ENCODE measurements at places on chromosomes 13 and 19. TPM values are rescaled to one million over a fixed set of nuclear protein-coding genes. Genes with fewer than 3 reads are reported as not detected.

DNA sequence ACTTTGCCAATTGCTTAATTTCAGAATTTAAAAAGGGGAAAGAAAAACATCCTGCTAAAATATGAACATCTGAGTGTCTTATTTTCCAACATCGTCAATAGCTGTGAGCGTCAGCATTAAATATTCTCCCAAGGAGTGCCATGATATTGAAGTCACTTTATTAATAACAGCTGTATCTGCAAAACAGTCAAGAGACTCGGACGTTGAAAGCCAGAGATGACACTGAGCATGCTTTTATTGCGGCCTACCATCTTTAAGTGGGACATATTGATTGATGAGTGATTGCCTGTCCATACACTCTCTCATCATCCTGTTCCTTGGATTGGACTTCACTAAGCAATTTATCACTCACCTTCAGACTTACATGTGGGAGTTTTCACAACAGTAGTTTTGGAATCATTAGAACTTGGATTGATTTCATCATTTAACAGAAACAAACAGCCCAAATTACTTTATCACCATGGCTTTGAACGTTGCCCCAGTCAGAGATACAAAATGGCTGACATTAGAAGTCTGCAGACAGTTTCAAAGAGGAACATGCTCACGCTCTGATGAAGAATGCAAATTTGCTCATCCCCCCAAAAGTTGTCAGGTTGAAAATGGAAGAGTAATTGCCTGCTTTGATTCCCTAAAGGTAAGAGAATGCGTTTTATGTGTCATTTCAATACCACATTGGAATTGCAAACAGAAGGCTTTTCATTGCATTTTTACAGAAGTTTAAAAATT lies 53.8 kb downstream of the MBNL2 start:
- no peak for DNase-seq

- no peak for DNase-seq
These were observed 199.2 kb downstream of the LACC1 start for GRCh38 chr13:44078806-44079376.

DNA sequence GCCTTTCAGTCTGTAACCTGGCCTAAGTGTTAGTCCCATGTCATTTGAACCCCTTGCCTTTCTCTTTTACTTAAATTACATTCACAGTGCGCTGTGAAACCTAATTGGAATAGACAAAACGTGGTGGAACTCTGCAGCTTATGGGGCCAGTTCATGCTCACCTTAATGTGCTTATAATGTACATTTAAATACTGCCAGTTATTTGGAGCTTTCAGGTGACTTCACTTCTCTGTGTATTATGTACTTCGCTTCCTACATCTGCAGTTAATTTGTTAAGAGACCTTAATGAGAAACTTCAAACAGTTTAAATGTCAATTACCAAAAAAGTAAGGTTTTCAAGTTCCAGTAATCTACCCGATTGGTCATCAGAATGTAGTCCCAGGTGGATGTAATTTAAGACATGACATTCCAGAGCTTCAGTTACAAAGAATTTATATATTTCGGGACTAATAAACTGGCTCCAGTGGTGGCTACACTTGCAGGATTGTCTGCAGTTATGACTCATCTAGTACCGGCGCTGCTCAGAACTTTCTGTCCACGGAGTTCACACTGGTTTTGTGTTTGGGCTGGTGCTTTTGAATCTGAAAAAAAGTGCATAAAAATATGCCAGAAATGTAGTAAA lies 125.3 kb downstream of the TM9SF2 start:
- peak; percentile 8 for DNase-seq

DNA sequence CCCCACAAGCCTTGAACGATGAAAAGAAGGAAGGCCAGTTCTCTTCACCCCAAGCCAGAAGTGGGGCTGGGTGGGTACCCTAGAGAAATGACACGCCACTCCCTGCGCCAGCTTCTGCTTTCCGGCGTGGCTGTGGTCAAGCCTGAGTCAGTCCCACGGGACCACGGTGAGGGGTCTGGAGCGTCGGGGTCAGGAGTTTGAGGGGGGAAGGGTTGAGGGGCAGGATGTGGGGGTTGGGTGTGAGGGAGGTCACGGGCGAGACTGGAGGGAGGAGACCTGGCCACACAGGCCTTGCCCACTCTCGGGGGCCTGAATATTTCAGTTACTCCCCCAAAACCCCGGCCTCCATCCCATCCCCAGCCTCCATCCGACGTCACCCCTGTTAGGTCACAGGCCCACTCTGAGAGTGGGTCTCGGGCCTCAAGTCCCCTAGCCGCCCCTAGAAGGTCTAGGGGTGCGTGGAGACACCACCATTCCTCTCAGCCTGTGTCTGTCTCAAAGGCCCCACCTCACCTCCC lies 500 bp upstream of the IFI30 start:
- no peak for DNase-seq

Gene SYCN
- total RNA-seq, result not detected

DNA sequence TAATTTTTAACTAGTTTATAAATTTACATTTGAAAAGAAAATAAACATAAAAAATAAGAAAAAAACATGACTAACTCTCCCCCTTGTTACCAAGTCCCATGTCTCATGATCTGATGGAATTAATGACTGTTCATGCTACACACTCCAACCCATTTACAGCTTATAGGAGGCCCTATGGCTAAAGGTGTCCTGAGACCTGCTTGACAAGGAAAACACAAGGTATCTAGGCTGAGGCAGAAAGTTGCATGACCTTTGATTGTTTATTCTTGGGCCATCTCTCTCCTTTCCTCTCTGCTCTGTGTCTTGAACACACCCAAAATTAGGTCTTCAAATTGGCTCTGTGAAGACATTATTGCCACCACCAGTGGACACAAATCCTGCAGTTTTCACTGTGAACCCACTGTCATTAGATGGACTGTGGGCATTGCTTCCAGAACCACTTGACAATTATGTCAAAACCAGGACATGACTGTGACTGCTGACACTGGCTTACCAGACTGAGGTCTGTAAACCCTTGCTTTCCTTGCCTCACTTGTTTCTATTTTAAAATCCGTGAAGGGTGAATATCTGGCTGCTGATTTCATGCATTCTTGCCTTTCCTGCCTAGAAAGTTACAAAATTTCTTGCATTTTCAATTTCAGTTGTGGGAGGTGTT lies 386.5 kb upstream of the SPRY2 start:
- DNase-seq, result no peak

- no peak for DNase-seq
These were observed 583 bp downstream of the PCDH8 start for GRCh38 chr13:52847682-52848432.

Gene FBXO27
- 4.5 TPM for total RNA-seq

Gene VSIG10L
- total RNA-seq, result 8.5 TPM

DNA sequence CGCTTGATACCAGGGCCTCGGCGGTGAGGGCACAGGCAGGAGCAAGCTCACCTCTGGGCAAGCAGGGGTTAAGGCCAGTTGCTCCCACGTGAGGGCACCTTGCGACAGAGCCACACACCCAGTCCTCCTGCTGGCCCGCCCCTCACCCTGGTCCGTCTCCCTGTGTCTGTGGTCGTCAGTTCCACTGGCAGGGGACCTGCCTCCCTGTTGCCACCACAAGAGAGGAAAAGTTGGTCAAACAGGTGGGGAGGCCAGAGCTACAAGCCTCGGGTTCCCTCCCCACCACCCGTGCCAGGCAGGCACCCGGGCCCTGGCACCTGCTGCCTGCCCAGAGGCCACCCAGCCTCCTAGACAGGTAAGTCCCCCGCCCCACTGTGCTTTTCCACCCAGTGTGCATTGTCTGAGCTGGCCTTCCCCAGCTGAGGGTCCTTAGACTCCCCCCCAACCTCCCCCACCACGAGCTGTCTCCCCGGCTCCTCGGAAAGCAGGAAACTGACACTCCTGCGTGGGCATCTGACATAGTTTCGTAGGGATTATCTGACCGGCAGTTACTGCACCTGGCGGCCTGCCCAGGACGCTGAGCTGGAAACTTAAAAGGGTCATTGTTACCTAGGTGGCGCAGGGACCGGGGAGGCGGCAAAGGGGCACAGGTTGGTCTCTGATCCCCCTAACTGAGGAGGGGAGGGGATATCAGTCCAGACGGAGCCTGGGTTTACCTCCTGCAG lies at the start of gene TJP3:
Gene TJP3 (plus strand): TSS at position 178 of the 725 bp plus-strand sequence. CDS start 20,049 bp downstream, outside the sequence.
- DNase-seq, result no peak

DNA sequence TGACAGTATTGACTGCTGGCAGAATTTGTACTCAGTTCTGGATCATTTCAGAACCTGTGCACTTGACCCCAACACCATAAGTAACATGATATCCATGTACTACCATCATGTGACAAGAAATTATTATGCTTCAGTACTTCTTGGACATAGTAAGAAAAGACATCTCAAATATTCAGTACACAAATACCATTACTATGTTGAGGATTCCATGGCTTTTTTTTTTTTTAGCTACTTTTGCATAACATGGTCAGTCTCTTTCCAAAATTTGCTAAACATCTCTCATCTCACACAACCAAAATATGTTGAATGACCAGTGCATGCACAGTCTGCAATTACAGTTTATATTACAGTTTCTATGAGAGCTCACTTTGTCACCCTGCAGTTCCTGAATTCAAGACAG lies 85.3 kb downstream of the FLT1 start:
- no peak for DNase-seq

DNA sequence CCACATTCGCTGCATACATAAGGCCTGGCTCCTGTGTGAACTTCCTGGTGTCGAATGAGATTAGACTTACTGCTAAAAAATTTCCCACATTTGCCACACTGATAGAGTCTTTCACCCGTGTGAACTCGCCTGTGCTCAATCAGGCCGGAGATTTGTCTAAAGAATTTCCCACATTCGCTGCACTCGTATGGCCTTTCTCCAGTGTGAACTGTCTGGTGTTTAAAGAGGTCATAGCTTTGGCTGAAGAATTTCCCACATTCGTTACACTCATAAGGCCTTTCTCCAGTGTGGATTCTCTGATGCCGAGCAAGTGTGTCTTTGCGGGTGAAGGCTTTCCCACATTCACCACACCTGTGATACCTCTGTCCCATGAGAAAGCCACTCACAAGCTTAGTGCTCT lies 6.5 kb downstream of the ZNF671 start:
- DNase-seq, result no peak

- DNase-seq, result no peak
These were observed 96.7 kb downstream of the PCDH9 start for GRCh38 chr13:67133476-67133875.

- DNase-seq, result no peak
These were observed 21.6 kb downstream of the RANBP3 start for GRCh38 chr19:5956323-5956722.

DNA sequence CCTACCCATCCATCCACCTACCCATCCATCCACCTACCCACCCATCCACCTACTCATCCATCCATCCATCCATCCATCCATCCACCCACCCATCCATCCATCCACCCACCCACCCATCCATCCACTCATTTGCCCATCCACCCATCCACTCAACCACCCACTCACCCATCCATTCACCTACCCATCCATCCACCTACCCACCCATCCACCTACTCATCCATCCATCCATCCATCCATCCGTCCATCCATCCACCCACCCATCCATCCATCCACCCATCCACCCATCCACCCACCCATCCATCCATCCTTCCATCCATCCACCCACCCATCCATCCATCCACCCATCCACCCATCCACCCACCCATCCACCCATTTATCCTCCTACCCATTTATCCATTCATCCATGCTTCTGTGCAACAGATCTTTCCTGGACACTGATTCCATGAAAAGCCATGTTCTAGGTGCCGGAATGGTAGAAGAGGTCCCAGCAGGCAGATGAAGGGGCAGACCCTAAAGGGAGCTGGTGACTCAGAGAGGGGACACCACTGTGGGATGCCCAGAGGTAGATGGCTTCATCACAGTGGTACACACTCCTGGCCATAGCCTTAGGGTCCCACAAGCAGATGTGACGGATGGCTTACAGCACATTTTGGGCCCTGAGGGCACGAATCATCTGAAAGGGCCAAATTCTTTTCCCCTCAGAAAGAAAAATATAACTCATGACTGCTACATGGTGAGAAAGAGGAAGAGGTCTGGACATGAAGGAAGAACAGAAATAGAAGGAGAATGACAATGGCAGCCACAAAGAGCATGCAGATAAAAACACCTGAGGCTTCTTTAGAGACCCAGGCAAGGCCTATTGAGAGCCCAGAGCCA lies 76.0 kb downstream of the KCTD15 start:
- no peak for DNase-seq

DNA sequence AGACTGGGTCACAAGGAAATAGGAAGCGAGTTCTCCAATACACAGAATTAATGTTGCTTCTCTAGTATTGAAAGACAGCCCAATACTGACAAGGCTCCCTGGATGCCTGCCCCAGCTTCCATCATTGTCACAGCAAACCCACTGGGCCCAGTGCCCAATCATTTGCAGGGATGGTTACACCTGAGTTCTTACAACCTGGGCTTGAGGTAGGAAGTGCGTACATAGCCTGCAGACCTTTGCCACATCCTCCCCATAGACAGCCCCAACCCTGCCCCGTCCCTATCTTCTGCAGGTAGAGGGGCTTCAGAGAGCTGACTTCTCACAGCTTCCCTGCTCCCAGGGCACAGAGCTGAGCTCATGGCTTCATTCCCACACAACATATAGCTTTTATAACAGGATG lies 108.1 kb upstream of the UBL3 start:
- DNase-seq, result no peak

Gene SIGLEC7
- total RNA-seq, result not detected

DNA sequence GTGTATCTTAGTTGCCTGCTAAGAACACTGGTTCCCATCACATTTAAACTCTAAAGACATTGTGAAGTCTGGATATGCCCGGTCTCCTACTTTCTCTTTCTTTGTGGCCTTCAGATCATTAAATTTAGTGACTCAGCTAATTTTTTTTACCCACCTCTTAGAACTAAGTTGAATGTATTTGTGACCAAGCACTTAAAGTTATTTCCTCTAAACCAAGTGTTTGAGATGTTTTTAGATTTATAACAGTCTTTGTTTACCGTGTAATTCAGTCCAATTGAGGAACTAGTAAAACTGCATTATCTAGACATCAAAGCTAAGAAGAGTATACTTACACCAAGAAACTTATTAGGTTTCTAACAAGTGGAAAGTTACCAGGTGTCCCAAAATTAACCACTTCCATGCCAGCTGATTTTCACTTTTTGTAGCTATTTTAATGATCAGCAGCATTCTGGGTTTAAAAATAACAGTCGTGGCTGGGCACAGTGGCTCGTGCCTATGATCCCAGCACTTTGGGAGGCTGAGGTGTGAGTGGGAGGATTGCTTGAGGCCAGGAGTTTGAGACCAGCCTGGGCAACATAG lies 53.1 kb downstream of the ARHGAP35 start:
- DNase-seq, result peak; percentile 71

DNA sequence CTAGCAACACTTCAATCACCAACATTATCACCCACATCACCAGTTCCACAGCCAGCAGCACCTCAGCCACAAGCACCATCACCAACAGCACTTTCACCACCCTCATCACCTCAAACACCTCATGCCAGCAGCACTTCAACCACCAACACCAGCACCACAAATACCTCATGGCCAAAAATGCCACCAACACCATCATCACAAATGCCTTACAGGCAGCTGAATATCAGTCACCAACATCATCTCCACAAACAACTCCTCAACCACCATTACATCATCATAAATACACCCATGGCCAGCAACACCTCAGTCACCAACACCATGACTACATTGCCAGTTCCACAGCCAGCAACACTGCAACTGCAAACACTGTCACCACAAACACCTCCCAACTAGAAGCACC lies 10.4 kb downstream of the FCER2 start:
- no peak for DNase-seq
